Stomach (tissue), 19 donors: ENCODE measurements at places on chromosomes 7 and 10. TPM values are rescaled to one million over a fixed set of nuclear protein-coding genes. Genes with fewer than 3 reads are reported as not detected.

TMEM176A gene
- total RNA-seq, result 42.0 TPM

GSTO2 gene
- 6.7 TPM for total RNA-seq

OPALIN gene
- not detected for total RNA-seq

GARIN1A gene
- total RNA-seq, result 0.72 TPM

ST8SIA6 gene
- total RNA-seq, result not detected

BHLHA15 gene
- total RNA-seq, result not detected

NUTM2E gene
- total RNA-seq, result not detected

KIAA1217 gene
- 32.6 TPM for total RNA-seq

SLC26A5 gene
- total RNA-seq, result not detected

PTCD1 gene
- total RNA-seq, result 3.5 TPM

GIMAP2 gene
- 1.8 TPM for total RNA-seq

CREB5 gene
- 13.2 TPM for total RNA-seq

PON1 gene
- not detected for total RNA-seq

LIPJ gene
- not detected for total RNA-seq

RAMP3 gene
- total RNA-seq, result 14.1 TPM

AHCYL2 gene
- total RNA-seq, result 62.9 TPM

NUTM2B gene
- 0.18 TPM for total RNA-seq

MOGAT3 gene
- 1.7 TPM for total RNA-seq

EIF3B gene
- 148 TPM for total RNA-seq

OR2A14 gene
- total RNA-seq, result not detected

LSM5 gene
- 42.3 TPM for total RNA-seq

MCM10 gene
- total RNA-seq, result 7.6 TPM

IKZF1 gene
- total RNA-seq, result 32.3 TPM

ICA1 gene
- total RNA-seq, result 59.1 TPM
